Naive thymus-derived CD4-positive, alpha-beta T cell (primary cell): ENCODE measurements at places on chromosomes 7 and 10. TPM values are rescaled to one million over a fixed set of nuclear protein-coding genes. Genes with fewer than 3 reads are reported as not detected.

DNA sequence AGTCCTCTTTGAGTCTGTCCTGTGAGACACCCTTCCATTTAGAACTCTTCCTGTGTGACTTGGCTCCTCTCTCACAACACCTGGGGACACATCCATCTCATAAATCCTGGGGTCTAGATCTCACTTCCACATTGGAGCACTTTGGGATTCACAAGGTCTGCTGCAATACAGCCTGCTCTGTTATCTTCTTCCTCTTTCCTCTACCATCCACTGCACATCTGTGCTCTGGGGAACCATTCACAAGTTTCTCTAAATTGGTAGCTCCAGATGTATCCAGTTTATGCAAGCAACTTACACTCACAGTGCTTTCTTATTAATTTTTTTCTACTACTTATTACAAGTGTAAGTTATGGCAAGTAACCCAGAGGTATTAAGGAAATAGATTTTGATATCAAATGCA, 5.5 kb upstream of the FIGNL1 start:
- DNase-seq: no peak
- no peaks in the 10 kb centered on the region for H3K27me3 ChIP-seq
- H3K36me3 ChIP-seq: no peaks in the 10 kb centered on the region
- peaks cover 7% of the 10 kb centered on the region for H3K4me1 ChIP-seq
- no peak overlapping the region for H3K27ac ChIP-seq

GRCh38 chr10:103154521-103155299, 38.4 kb downstream of the NT5C2 start:
- no peaks in the 10 kb centered on the region for H3K36me3 ChIP-seq
- no peak for DNase-seq
- H3K27me3 ChIP-seq: no peaks in the 10 kb centered on the region

GSAP gene
- total RNA-seq: 29.2 TPM

COL28A1 gene
- 0.24 TPM for total RNA-seq

PDK4 gene
- 3.6 TPM for total RNA-seq

- no peaks in the 10 kb centered on the region for H3K27me3 ChIP-seq
- H3K4me3 ChIP-seq: no peak overlapping the region
- H3K4me1 ChIP-seq: no peaks in the 10 kb centered on the region
- H3K36me3 ChIP-seq: no peaks in the 10 kb centered on the region
Measured at GRCh38 chr7:151320263-151320845, 21.3 kb upstream of the NUB1 start.

DNA sequence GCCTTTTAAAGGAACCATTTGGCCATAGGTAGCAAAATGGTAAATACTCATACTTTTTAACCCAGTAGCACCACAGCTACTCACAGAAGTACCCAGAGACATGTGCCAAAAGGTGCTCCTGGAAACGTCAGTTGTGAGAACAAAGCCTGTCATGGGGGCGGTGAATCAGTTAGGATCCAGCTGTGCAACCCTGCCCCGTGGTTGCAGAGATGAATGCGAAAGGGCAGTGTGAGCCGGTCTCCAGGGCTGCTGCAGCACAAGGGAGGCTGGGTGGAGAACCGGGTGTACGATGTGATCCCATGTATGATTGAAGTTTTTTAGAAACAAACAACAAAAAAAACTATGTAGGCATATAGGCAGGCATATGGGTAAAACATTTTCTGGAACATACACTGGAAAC, 1.3 kb upstream of the LRRC18 start:
- DNase-seq: no peak
- H3K4me1 ChIP-seq: no peaks in the 10 kb centered on the region
- H3K27me3 ChIP-seq: no peaks in the 10 kb centered on the region
